Ascending aorta (tissue), 2 donors: ENCODE measurements at places on chromosomes 4 and X.
A peak's percentile ranks its signal among the peaks of the same experiment; 100 is the strongest.

DNA sequence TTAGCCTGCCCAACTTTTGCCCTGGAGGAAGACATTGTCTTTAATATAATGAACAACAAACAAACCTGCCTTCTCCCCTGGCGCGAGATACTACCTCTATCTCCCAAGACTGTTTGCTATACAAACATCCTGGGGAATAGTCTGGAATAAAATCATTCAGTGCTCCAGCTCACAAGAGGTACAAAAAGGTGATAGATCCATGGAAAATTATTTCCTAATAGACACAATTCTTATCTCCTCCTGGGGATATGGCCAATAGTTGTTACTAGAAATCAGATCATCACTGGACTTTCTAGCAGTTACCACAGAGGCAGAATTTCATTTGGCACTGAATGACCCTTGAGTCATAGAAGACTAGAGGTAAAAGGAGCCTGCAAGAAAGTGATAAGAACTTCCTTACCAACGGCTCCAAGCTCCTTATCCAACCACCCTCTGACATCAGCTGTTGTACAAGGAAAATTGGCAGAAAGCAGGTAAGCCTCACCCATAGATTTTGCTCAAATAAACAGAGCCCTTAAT is 38.1 kb downstream of the MID1 start:
- no peak for DNase-seq
- no peaks in the 10 kb centered on the region for H3K27me3 ChIP-seq
- H3K36me3 ChIP-seq = no peaks in the 10 kb centered on the region
- no peak overlapping the region for H3K4me3 ChIP-seq
- no peak overlapping the region for H3K27ac ChIP-seq
- H3K4me1 ChIP-seq = no peaks in the 10 kb centered on the region

DNA sequence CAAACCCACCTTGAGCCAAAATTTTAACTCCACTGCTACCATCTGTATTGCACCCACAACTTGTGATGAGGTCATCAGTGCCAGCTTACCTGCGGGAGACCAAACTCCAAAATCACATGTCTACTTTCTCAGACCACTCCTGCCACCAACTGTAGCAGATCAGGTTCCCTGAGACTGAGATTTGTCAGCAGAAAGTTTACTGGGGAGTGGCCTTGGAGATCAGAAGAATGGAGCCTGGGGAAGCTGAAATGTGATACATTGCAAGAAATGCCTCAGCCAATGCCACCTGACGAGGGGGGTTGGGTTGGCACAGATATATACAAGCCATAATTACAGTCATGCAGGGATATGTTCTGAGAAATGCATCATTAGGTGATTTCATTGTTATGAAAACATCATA is 19.1 kb downstream of the HAUS3 start:
- H3K4me3 ChIP-seq = no peak overlapping the region
- peaks cover 18% of the 10 kb centered on the region for H3K36me3 ChIP-seq
- no peaks in the 10 kb centered on the region for H3K4me1 ChIP-seq
- no peak for DNase-seq
- H3K27me3 ChIP-seq = no peaks in the 10 kb centered on the region
- no peak overlapping the region for H3K27ac ChIP-seq

- H3K27me3 ChIP-seq = no peaks in the 10 kb centered on the region
- no peak within 1 kb of the TSS for H3K27ac ChIP-seq
- no peaks in the 10 kb centered on the region for H3K36me3 ChIP-seq
- peaks cover 6% of the 10 kb centered on the region for H3K4me1 ChIP-seq
- H3K4me3 ChIP-seq = peak within 1 kb of the TSS; percentile 76
- no peak for DNase-seq
These were observed at the start of gene FAM149A for GRCh38 chr4:186104114-186104889. TSS of gene FAM149A (plus strand) at chr4:186104704.

- H3K4me1 ChIP-seq = no peaks in the 10 kb centered on the region
- no peaks in the 10 kb centered on the region for H3K36me3 ChIP-seq
- H3K4me3 ChIP-seq = peak overlapping the region; percentile 68
- H3K27ac ChIP-seq = peak overlapping the region; percentile 93
These were observed 465 bp downstream of the HNRNPH2 start for GRCh38 chrX:101408532-101408841.

- peak overlapping the region; percentile 33 for H3K27ac ChIP-seq
- no peak for DNase-seq
- no peaks in the 10 kb centered on the region for H3K27me3 ChIP-seq
These were observed 170.5 kb downstream of the CDS1 start for GRCh38 chr4:84753321-84753972.

DNA sequence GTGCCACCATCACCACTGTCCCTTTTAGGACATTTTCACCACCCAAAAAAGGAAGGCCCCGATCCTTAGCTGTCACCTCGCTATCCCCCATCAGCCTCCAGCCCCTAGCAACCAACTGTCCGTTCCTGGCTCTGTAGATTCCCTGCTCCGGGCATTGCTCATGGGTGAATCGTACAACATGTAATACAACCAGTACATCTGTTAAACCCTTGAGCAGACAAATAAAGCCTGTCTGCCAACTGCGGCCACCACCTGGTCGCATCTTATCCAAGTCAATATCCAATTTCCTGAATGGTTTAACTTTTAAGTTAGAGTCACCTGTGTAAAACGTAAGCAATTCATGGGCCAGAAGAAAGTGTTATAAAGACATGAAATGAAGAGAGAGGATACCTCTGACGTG is 251.9 kb downstream of the AFAP1 start:
- no peak for DNase-seq
- H3K4me3 ChIP-seq = no peak overlapping the region
- H3K4me1 ChIP-seq = no peaks in the 10 kb centered on the region
- H3K36me3 ChIP-seq = no peaks in the 10 kb centered on the region
- no peak overlapping the region for H3K27ac ChIP-seq

DNA sequence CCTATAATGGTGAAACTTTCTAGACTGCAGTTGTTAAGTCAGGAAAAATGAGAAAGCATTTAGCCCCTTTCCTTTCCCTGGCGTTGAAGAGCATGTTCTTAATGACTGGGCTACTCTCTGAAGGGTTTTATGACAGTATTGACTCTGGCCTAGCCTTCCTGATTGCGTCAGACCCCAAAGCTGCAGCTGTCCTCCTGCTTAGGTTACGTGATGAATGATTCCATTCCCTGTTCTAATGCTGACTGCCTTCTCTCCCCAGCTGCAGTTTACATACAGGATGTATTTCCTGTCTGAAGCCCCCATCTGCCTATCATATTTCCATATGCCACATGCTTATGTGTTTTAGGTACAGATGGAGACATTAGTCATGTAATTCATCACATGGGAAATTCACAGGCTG is 105.8 kb upstream of the EGFL6 start:
- H3K36me3 ChIP-seq = no peaks in the 10 kb centered on the region
- H3K27ac ChIP-seq = peak overlapping the region; percentile 61
- no peaks in the 10 kb centered on the region for H3K27me3 ChIP-seq
- DNase-seq = peak; percentile 77
- no peaks in the 10 kb centered on the region for H3K4me1 ChIP-seq

GRCh38 chrX:15441464-15441863 is 51.7 kb downstream of the PIR start:
- no peaks in the 10 kb centered on the region for H3K4me1 ChIP-seq
- no peaks in the 10 kb centered on the region for H3K36me3 ChIP-seq

GRCh38 chrX:23797371-23798128 is 14.6 kb downstream of the SAT1 start:
- no peaks in the 10 kb centered on the region for H3K36me3 ChIP-seq
- no peak for DNase-seq
- H3K27ac ChIP-seq = peak overlapping the region; percentile 51
- H3K4me1 ChIP-seq = no peaks in the 10 kb centered on the region
- no peak overlapping the region for H3K4me3 ChIP-seq

- H3K27me3 ChIP-seq = no peaks in the 10 kb centered on the region
- no peaks in the 10 kb centered on the region for H3K36me3 ChIP-seq
- H3K4me1 ChIP-seq = no peaks in the 10 kb centered on the region
- DNase-seq = no peak
These were observed 212.7 kb downstream of the SH3BGRL start for GRCh38 chrX:81414630-81415029.

DNA sequence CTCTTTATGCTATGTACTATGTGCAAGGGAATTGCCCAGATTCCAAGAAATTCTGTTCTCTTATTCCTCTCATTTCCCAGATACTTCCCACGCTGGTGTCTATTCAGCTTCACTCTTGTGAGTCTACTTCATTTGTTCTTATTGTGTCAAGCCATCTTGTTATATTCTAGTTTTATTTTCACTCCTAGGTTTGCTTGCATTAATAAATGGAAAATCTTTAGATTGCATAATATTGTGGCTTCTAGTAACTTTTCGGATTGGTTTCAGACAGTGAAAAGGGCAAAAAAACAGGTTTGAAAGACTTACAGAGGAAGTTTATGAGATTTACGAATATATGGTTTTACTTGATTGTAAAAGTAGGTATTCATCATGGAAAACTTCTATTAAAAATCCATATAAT is 128.4 kb downstream of the BTC start:
- DNase-seq = no peak
- no peak overlapping the region for H3K4me3 ChIP-seq
- no peaks in the 10 kb centered on the region for H3K4me1 ChIP-seq
- no peaks in the 10 kb centered on the region for H3K36me3 ChIP-seq
- no peak overlapping the region for H3K27ac ChIP-seq
- H3K27me3 ChIP-seq = no peaks in the 10 kb centered on the region

DNA sequence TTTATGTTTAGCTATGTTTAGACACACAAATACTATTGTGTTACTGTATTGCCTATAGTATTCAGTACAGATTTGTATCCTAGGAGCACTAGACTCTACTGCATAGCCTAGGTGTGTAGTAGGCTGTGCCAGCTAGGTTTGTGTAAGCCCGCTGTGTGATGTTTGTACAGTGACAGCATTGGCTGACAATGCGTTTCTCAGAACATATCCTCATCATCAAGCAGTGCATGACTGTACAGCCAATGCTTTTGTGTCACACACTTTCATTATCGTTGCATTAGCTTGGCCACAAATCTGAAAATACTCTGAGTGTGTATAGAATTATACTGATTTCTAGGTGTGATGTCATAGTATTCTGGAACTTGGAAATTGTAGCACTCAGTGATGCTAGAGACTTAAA is 63.4 kb downstream of the CLDN34 start:
- H3K4me3 ChIP-seq = no peak overlapping the region
- H3K4me1 ChIP-seq = no peaks in the 10 kb centered on the region
- H3K27ac ChIP-seq = no peak overlapping the region
- H3K36me3 ChIP-seq = no peaks in the 10 kb centered on the region
- no peak for DNase-seq

GRCh38 chr4:25826074-25826752 is 36.6 kb downstream of the SEL1L3 start:
- H3K27me3 ChIP-seq = no peaks in the 10 kb centered on the region
- no peaks in the 10 kb centered on the region for H3K36me3 ChIP-seq
- no peaks in the 10 kb centered on the region for H3K4me1 ChIP-seq
- no peak overlapping the region for H3K4me3 ChIP-seq

DNA sequence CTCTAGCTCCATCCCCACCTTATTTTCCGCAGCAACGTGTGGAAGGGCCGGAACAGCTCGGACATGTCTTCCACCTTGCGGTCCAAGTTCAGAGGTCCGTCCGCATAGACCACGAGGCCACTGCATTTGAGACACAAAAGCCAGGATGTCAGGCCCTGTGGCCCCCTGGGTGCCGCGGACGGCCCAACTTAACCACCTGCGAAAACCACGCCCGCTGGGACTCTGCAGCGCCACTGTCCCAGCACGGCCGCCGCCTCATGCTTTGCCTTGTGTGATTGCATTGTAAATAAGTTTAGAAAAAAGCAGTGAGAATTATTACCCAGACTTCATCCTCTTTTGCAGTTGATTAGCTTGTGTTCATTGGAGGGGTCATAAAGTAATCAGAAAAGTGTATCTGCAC is 58.2 kb upstream of the MXD4 start:
- H3K27me3 ChIP-seq = no peaks in the 10 kb centered on the region
- H3K4me3 ChIP-seq = no peak overlapping the region
- no peak for DNase-seq
- no peaks in the 10 kb centered on the region for H3K4me1 ChIP-seq
- H3K27ac ChIP-seq = no peak overlapping the region

GRCh38 chrX:153371256-153371655 is 29.9 kb downstream of the PNMA6E start:
- no peak for DNase-seq
- no peak overlapping the region for H3K4me3 ChIP-seq
- no peaks in the 10 kb centered on the region for H3K36me3 ChIP-seq
- H3K4me1 ChIP-seq = no peaks in the 10 kb centered on the region
- no peaks in the 10 kb centered on the region for H3K27me3 ChIP-seq

DNA sequence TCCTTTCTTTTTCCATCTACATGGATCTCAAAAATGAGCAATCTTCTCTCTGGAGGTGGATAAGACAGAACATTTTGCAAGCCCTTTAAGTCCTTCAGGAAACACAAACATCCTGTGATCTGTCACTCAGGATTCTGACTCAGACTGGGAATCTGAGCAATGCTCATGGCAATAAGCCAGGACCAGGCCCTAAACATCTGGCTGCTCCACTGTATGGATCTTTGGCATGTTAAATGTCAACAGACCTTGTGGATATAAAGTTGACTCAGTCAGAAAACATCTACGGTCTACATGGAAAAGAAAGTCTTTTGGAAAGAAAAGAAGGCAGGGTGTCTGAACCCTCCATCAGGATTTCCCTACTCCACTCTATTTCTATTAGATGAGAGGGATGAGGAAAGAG is 17.8 kb upstream of the CHIC2 start:
- H3K27me3 ChIP-seq = no peaks in the 10 kb centered on the region
- H3K4me1 ChIP-seq = no peaks in the 10 kb centered on the region
- H3K36me3 ChIP-seq = no peaks in the 10 kb centered on the region
- no peak overlapping the region for H3K27ac ChIP-seq
- H3K4me3 ChIP-seq = no peak overlapping the region
- no peak for DNase-seq

DNA sequence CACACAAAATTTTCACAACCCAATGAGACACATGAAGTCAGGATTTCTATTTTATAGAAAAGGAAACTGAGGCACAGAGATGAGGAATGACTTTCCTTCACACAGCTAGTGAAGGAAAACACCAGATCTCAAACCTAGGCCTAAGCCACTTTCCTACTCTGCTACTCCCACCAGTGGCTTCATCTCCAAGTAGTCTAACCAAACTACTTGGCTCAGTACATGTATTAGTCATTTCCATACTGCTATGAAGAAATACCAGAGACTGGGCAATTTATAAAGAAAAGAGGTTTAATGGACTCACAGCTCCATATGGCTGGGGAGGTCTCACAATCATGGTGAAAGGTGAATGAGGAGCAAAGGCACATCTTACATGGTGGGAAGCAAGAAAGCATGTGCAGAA is 196.6 kb downstream of the EVC2 start:
- no peaks in the 10 kb centered on the region for H3K27me3 ChIP-seq
- H3K4me3 ChIP-seq = no peak overlapping the region
- H3K4me1 ChIP-seq = no peaks in the 10 kb centered on the region
- H3K27ac ChIP-seq = no peak overlapping the region
